ENCODE measurements at places on chromosomes 16 and 17. TPM values are rescaled to one million over a fixed set of nuclear protein-coding genes. Genes with fewer than 3 reads are reported as not detected.

The IL17C gene
- not detected for total RNA-seq

The CDH3 gene
- total RNA-seq = not detected

The ZNF200 gene
- total RNA-seq = 4.1 TPM

The KCNH6 gene
- total RNA-seq = not detected

The RPUSD1 gene
- 7.8 TPM for total RNA-seq

DNA sequence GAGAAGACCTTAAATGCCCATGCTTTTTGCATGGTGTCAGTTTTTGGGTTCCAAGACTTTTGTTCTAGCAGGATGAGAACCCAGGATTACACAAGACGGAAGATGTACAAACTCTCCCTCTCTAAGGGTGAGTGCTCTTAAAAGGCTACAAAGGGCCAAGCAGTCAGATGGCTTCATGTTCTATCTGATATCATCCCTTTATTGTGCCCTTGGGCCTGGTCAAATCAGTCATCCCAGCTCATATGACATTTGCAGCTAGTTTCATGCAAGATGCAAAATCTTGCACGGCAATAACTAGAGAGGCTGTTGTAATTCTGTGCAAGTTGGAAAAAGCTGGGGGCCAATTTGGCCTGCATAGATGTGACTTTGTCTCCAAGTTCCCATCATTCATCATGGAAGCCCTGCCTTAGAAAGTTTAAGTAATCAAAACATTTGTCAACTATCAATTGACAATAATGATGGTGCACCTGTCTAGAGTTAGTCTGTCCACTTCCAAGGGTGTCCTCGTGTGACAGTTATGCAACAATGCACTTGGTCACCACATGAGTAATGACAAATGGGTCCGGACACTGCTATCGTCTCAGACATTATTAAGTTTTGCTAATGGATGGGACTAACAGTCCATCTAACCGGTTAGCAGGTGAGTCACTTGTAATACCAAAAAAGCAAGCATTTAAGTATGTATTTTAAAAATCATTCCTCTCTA is 58.6 kb upstream of the ZFHX3 start:
- DNase-seq = no peak

DNA sequence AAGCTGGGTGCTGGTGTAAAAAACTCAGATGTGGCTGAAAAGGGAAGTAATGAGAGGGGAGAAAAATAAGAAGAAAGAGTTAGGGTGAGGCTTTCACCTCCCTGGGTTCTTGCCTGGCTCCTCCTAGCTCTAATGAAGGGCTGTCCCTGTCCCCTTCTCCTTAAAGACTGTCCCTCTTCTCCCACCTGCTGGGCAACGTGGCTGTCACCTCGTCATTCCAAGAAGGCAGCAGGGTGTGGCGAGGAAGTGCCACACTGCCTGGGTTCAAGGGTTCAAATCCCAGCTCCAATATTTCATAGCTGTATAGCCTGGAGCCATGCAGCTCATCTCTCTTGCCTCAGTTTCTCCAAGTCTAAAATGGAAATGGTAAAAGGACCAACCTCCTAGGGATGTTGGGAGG is 122.5 kb upstream of the CACNG5 start:
- DNase-seq = no peak

DNA sequence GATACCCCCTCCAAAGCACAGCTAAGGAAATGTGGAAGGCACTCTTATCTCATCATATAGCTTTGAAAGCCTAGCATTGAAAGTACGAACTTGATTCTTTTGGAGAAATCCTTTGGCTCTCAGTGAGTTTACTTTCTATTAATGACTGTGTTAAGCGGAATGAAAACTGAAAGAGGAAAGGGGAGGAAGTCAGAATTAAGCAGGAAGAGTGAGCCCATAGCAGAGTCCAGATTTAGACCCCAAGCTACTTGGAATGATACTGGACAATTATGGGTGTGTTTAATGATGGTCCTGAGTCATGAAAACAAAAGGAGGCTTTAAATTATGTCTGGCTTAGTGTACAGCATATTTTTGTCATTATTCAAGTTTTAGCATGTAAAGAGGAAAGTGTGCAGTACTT is 42.2 kb downstream of the TENT4B start:
- DNase-seq = no peak

GRCh38 chr16:83701494-83701893 is 106.3 kb upstream of the HSBP1 start:
- DNase-seq = no peak

GRCh38 chr16:13081825-13082331 is 180.5 kb downstream of the SHISA9 start:
- no peak for DNase-seq

- DNase-seq = no peak
Measured at GRCh38 chr17:64991726-64992125, 64.8 kb downstream of the GNA13 start.
